ENCODE measurements at places on chromosomes 7 and 10.

DNA sequence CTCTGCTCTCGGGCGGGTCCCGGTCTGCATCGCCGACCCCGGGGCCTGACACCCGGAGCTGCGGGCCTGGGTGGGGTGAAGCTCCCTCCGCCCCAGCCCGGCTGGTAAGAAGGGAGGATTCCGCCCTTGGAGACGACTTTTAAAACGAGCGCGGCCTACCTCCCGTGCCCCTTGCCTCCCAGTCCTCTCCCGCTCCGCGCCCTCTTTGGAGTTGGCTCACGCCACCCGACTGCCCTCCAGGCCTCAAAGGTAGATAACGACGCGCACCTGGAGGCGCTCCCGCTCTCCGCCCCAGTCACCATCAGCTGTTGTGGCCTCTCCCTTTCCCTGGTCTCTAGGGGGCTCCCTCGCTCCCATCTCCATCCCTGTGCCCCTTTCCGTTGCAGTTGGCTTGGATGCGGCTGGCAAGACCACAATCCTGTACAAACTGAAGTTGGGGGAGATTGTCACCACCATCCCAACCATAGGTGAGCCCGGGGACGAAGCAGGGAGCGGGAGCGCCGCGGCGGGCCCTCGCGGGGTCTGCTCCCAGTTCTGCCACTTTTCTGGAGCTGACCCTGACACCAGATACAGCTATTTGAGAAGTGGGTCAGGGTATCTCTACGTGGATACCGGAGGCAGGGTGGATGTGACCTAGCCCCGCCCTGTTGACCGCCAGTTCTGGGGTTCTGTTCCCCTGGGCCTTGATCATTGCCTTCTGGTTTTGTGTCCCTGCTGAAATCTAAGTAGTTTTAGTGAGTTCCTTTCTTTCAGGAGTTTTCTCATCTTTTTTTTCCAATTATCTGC is 679 bp downstream of the ARF5 start:
- DNase-seq: no peak

DNA sequence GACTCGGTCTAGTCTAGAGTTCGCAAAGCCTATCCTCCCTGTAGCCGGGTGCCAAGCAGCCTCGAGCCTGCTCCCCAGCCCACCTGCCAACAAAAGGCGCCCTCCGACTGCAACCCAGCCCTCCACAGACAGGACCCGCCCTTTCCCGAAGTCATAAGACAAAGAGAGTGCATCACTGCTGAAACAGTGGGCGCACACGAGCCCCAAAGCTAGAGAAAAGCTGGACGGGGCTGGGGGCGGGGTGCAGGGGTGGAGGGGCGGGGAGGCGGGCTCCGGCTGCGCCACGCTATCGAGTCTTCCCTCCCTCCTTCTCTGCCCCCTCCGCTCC is 622 bp upstream of the COL1A2 start:
- DNase-seq: no peak

DNA sequence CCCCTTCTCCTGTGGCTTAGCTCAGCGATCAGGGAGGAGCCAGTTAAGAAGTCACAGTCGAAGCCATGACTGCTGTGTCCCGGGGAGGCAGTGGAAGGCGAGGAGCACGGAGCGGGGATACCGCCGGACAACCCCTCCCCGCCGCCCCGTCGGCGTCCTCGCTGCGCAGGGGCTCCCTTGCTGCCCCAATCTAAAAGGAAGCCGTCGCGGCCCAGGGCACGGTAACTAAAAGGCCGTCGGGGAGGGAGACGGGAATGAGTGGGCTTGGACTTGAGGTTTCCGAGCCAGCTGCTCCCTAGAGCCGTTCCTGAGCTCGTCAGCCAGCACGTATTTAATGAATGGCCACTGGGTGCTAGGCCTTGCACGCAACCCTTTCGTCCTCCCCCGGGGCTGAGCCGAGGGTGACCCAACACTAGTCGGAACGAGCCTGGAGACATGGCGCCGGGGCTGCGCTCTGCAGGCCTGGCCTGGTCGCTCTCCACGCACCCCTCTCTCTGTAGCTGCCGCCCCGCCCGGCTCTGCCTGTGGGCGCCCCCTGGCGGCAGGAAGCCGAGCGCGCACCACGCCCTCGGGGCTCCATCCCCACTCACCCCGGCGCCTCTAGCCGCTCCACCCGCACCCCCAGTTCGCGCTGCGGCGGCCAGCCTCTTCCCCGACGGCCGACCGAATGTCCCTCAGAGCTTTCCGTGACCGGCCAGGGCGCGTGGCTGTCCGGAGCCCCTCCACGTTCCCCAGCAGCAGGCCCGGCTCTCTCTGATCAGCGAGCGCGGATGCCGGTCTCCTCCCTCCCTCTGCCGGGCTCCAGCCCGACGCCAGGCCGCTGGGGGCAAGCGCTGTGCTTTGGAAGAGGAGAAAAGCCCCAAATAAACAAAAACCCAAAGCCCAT is 29.3 kb upstream of the KCNK18 start:
- DNase-seq: no peak

DNA sequence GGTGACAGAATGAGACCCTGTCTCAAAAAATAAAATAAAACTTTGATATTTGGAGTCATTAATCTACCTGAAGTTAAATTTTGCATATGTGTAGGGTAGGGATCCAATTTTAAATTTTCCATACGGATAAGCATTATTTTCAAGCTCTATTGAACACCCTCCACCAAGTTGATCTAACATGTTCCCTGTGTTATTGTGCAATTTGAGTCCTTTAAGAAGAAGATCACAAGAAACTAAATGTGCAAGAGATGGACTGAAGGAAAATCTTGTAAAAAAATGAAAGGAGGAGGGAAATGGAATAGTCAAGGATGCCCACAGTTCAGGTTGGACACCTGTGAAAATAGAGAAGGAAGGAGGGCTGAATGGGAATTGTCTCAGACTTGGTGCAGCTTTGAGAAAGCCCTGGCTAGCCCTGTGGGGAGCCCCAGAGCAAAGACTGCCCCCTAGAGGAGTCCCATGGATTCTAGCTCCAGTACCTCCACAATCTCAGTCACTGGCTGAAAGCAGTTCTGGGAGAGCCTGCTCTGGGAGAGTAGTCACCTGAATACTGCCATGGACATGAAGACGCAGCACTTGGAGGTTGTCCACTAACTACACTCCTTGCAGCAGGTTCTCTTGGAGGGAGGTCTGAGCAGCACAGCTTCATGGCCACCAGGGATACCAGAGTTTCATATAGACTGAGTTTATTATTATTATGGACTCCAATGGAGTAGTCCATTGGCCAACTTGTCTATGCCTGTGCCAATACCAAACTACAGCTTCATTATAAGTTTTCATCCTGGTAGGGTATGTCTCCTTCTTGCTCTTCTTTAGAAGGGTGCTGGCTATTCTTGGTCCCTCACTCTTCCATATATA is 5.7 kb upstream of the TIAL1 start:
- no peak for DNase-seq

GRCh38 chr7:368651-369475 is 78.9 kb downstream of the FOXL3 start:
- no peak for DNase-seq

- no peak for DNase-seq
These were observed 176.5 kb downstream of the SUGCT start for GRCh38 chr7:40311307-40311706.

DNA sequence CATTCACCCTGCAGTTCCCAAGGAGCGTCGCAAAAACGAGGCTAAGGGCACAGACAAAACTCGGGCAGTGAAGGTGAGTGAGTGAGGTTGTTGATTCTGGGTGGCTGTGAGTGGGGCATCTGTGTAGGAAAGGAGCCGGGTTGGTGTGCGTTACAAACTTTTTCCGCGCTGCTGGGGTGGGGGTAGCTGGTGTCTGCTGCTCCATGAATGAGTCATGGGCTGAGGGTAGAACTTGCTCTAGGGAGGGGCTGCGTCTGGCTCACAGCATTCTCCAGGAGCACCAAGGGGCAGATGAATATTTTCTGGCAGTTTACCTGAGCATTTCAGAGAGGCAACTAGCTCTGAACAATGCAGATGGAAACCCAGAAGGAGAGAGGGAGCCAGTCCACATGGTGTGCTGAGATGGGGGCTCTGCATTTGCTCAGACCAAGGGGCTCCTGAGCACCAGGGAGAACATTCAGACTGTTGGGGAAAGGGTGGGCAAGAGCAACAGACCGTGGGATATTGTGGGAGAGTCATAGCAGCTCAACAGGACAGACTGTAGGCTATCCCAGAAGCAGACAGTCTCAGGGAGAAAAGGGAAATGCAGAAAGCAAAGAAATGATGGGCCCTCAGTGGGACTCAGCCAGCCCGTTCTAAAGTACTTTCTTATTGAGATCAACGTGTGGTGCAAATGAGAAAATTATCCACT is 18.8 kb downstream of the NOBOX start:
- DNase-seq: no peak

- DNase-seq: no peak
These were observed 35.2 kb downstream of the ZNF783 start for GRCh38 chr7:149297034-149297755.

GRCh38 chr10:105837951-105838350 is 1196.9 kb downstream of the SORCS3 start:
- no peak for DNase-seq

- DNase-seq: no peak
These were observed 125.6 kb downstream of the CYP26A1 start for GRCh38 chr10:93199191-93199751.

Measured in SIG-M5 (cell line).